ENCODE measurements at places on chromosomes 6 and 20.

- DNase-seq, result no peak
These were observed 284.2 kb upstream of the SGK1 start for GRCh38 chr6:134602123-134602522.

GRCh38 chr20:53707371-53708055 lies 113.9 kb upstream of the ZNF217 start:
- DNase-seq, result no peak

- DNase-seq, result no peak
These were observed 214.9 kb downstream of the ZFAND3 start for GRCh38 chr6:38034274-38034914.

DNA sequence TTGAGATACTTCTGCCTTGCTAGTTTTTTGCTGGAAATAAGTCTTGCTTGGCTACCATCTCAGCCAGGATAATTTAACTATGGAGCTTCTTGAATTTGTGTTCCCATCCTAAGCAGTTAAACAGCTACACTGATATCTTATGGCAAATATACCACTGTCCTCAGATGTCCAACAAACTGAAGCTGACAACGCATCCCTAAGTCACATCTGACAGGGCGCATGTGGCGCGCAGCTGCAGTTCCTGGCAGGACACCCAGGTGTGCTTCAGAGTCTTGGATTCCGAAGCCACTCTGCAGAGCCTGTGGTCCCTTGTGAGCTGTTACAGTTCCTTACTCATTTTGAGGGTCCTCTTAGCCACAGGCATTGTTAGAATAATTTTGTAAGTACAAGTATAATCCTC lies 127.9 kb downstream of the WDR27 start:
- DNase-seq, result no peak

- DNase-seq, result no peak
These were observed 24.6 kb upstream of the GTSF1L start for GRCh38 chr20:43751167-43752050.

DNA sequence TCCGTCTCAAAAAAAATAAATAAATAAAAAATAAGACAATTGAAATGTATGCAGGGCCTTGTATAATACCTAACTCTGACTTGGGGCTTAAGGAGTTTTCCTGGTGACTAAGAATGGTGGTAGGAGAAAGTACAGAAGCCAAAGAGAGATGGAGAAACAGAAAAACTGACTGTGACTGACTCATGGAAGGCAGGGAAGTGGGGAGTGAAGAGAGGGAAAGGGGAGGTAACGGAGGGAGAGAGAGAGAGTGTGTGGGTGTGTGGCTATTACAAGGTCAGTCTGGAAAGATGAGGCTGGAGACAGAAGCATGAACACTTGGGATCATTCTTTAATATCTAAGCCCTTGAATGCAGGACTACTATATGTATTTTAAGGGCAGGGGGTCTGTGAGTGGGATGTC lies 38.5 kb downstream of the SNRNP48 start:
- DNase-seq, result no peak

- DNase-seq, result no peak
These were observed 594.6 kb downstream of the DOK5 start for GRCh38 chr20:55070001-55070400.

GRCh38 chr6:82364087-82365015 lies 734 bp downstream of the TPBG start:
- no peak for DNase-seq

GRCh38 chr6:17983730-17984129 lies 3.7 kb downstream of the KIF13A start:
- DNase-seq, result no peak

GRCh38 chr6:16371401-16371800 lies 133.0 kb downstream of the GMPR start:
- DNase-seq, result no peak

DNA sequence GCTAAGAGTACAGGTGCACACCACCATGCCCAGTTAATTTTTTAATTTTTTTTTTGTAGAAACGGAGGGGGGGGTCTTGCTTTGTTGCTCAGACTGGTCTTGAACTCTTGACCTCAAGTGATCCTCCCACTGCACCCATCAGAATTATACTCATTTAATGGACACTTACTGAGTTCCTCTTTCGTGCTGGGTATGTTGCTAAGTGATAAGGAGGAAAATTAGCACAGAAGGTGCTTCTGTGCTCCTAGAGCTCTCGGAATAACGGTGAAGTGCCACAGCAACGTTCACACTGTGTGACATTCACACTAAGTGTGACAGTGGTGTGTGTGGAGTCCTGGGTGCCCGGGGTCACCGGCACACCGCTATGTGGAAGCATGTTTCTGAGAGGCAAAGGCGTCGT lies 32.1 kb upstream of the BMP6 start:
- DNase-seq, result no peak

- no peak for DNase-seq
These were observed 396.9 kb upstream of the ADGRB3 start for GRCh38 chr6:68238097-68238601.

DNA sequence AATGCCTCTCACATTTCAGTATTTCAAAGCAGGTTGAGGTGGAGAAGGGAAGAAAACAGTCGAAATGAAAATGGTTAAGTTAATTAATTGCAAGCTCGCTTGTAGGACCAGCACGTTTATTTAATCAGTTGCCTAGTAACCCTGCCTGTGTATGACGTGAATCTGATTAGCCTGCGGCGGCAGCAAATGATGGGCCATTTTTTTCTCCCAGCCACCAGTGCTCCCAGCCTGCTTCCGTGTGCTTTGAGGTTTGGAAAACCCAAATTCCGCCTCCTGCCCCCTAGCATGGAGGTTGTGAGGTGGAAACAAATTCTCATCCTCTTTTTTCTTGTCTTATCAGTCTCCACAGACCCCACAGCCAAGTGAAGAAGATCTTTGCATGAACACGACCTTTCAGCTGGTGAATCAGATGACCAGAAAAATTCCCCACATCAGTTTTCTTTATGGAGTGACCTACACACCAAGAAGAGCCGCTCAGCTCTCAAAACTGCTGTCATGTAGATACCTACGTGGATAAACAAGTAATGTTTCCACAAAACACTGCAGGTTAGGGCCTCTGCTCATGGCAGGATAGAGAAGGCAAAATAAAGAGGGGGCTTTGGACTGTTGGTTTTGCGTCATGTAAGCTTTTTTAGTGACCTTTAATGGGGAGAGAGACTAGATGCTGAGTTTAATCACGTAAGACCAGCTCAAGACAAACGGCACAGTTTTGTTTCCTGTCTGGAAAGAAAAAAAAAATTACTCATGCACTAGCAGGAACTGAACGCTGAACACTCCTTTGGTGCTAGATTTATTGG lies 572.9 kb upstream of the NOX3 start:
- DNase-seq, result no peak

DNA sequence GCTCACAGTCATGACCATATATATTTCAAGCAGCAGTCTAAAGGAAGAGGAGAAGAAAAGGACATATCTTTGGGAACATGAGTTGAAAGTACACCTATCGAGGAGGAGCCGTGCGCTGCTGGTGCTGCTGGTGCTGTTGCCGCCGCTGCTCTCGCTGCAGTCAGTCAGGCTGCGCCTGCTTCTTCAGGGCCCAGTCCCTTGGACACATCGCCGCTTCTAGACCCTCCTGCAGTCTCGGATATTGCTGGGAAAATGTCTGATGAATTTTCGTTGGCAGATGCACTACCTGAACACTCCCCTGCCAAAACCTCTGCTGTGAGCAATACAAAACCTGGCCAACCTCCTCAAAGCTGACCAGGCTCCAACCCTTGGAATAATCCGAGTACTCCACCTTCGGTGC lies 8.2 kb upstream of the ASCC3 start:
- no peak for DNase-seq

DNA sequence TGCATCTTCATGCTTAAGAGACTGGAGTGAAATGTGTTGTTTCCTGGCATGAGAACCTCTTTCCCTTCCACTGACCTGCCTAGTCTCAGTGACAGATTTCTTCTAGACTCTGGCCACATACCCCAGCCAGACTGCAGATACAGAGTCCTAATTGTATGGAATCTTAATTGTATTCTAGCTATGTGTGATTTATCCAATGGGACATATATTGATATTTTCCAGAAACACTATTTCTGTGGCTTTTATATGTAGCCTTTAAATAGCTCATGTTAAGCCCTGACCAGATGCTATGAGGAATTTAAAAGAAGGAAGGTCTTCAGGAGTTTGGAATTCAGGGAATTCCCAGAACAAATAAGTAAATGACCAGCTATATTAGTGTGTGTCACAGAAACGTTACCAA lies 99.0 kb downstream of the FIG4 start:
- no peak for DNase-seq

DNA sequence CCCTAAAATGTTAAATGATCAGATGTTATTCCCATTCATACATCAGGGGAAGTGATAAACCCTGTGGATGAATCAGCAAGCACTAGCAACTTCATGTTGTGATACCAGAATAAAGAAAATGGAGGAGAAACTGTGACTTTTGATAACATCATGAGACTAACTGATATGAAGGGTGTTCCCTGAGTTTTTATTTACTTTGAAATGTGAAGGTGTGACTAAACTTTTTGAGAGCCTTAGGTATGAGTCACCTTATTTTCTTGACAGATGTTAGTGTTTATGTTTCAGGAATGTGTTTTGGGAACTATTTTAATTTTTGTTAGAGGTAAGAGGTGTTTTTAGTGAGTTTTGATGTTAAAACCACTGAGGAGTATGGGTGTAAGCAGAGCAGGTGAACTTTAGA lies 4.4 kb downstream of the PARD6B start:
- no peak for DNase-seq

DNA sequence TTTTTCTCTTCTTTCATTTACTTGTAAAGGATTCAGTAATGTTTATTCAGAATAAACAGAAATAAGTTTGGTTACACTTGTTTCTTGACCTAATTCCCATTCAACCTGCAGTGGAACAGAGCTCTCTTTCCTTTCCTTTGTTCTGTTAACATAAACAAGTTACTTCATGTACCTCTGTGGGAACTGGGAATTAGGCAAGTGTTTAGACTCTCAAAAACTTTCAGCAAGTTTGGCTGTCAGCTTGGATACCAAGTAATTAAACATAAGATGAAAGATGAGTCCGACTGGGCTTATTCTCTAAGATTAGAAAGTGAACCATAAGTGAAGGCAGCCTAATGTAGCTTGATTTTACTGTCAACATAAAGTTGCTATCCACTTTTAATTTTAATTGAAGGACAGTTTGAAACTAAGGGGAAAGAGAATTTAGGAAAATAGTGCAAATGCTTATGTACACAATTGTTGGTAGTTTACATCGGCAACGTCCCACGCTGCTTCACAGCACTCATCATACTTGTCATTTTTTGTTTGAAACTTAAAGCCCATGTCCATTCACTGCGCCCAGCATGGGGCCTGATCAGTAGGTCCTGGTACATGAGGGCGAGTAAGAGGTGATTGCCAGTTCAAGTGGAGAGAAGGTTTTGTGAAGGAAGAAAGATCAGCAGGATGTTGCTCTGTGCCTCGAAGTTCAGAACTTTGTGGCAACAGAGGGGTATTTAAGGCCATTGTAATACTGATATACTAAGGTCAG lies 113.0 kb downstream of the PLEKHG1 start:
- no peak for DNase-seq
